ENCODE measurements at places on chromosomes 4 and X.

- DNase-seq = no peak
Observed at GRCh38 chr4:57220734-57221133, 110.5 kb upstream of the IGFBP7 start.

- peak; percentile 83 for DNase-seq
Observed at GRCh38 chr4:80184053-80184824, 13.1 kb upstream of the PRDM8 start.

GRCh38 chr4:128227991-128228571 lies 59.5 kb downstream of the PGRMC2 start:
- DNase-seq = no peak

GRCh38 chr4:148025981-148026380 lies 294.1 kb downstream of the ARHGAP10 start:
- DNase-seq = no peak

GRCh38 chr4:185232370-185232769 lies 23.0 kb downstream of the SNX25 start:
- no peak for DNase-seq

GRCh38 chr4:32752962-32753361 lies 2032.8 kb downstream of the PCDH7 start:
- no peak for DNase-seq

DNA sequence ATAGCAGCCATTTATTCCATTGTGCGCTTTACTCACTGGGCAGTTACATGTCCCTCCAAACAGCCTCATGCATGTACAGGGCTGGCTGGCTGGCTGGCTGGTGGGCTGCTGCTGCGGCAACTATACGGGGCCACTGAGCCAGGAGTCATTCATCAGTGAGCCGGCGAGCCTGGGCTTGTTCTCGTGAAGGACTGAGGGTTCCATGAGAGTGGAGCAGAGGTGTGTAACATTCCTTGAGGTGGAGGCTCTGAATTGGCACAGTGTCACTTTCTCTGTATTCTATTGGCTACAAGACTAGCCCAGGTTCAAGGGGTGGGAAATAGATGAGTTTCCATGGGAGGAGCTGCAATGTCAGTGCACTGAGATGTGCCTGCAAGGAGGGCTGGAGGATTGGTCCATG lies 89.1 kb downstream of the ARHGAP10 start:
- DNase-seq = no peak

DNA sequence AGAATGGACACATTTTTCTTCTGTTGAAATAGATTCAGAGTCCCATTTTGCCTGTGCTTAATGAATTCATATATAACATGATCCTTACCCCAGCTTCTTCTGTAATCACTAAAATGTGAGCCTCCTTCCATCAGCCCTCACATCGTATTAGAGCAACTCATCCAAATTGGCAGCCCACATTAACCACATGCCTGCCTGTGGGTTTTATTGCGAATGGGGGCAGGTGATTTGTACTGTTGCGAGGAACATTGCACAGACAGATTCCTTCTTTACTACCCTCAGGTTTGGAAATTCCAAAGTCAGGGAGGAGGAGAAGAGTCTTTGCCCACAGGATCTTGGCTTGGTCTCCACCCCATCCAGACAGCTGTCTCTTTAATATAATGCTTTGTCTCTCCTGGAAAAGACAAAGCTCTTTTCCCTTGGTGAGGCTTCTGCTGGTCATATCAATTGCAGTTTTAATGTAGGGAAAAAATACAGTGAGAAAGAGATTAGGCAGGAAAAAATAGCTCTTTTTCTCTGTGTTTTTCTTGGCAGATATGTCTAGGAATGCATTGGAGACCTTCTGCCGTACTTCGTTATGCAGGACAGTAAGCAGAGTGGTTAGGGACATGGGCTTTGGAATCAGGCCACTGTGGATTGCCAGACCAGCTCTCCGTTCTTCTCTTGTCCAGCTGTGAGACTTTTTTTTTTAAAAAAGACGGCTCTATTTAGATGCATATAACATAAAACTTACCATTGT lies 371.2 kb downstream of the AFF2 start:
- no peak for DNase-seq

DNA sequence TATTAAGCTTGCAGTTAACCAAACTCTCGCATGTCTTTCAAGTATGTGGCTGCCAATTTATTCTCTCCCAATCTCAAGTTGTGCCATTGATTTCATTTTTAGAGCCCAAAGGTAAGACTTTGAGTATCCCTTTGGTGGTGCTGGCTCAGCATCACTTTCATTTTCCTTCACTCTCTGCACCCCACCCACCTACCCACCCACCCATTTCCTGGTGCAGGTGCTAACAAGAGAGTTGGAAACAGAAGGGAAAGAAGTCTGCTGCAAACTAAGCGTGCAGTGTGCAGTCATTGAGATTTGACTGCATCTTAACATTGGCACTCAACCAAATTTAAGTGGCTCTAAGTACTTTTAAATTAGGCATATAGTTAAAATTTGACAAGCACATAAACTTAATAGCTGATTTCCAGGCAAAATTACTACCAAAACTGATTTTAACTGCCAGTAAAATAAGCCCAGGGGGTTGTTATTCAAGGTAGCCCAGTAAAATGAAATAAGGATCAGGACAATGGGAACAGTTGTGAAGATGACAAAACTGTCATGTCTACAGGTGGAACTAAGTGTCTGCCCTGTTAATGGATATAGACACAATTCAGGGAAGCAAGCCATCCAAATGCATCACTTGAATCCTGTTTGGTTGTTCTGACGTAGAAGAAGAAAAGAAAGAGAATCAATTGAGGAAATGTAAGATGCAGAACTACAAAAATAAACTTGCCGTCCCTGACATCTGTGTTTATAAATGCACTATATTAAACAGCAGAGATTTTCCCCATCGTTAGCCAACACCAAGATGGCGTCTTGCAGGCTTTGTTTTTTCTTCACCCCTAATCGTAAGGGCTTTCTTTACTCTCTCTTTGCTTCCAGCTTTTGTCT lies 184.2 kb downstream of the KDR start:
- DNase-seq = no peak

DNA sequence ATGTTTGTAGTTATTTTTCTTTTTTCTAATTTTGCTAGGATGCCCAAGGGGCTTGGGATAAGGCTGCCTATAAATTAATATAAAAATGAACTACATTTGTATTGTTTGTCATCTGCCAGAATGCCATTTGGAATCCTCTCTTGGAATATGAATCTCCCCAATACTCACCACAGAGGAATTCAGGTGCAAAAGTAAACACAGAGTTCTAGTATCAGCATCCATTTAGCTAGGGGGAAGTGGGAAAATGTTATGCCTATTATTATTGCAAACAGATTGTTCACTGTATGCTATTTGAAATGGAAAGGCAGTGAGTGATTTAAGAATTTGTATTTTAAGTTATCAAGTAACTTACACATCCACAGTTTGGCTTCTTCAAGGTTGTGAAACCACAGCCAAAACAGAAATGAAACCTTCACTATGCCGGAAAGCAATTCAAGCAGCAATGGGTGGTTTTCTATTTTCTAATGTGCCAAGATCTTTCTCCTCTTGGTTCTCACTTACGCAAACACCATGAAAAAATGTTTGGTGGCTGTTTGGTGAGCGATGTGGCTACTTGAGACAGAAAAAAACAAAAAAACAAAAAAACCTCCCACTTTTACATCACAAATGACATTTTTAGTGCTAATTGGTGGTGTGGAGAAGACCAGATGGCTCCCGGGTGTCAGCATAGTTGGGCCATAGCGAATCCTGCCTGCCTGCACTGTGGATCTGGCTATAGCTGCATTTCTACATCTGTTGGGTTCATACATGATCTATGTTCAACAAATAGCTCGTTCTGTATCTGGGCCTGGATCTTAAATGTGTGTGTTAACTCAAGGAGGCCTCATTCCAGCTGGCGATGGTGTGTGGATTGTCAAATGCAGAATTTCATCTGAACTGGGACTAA lies 200.8 kb upstream of the GIMD1 start:
- no peak for DNase-seq

DNA sequence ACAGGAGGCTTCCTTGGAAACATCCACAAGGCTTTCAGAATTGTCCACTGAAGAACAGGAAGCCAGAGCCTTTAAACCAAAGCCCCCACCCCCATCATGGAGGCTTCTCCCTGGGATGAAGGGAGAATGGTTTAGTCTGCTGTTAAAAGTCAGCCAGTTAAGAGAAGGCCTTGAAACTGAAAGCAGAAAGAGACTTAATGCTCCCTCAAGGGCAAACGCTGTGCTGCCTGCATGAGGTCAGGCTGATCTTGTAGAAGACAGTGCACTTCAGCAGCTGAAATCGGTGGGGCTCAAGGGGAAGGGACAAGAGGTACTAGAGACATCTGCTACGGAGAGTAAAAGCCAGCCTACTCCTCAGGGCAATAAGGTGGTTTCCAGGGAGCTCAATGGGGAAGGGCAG lies 69.0 kb downstream of the HPRT1 start:
- no peak for DNase-seq

GRCh38 chr4:173227756-173228155 lies 59.1 kb downstream of the GALNT7 start:
- no peak for DNase-seq

DNA sequence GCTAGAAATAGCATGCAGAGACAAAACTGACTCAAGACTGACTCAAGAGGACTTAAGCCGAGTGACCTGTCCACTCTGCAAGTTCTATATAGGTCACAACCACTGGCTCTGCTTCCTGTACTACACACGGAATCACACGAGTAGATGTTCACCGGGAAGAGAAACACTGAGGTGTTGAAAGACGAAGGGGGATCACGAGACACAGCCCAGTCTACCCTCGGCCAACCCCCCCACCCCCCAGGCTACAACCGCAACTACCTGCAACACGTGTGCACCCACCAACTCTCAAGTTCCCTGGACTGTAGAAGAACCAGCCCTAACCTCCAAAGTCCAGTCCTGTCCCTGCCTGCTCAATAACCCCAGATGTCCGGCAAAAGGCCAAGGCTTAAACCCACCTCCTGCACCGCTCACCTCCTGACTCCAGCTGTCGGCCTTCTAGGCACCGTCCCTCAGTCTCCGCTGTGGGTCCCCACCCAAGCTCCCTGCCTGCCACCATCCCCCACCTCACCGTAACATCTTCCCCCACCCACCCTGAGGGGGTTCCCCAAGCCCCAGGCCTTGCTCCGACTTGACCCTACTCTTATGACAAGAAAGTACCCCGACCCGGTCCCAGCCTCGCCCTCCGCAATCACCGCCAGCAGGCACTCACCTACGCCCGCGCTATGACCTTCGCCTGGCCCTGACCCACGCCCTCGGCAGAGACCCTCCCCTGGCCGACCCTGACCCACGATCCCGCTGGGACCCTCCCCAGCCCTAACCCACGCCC lies 739 bp downstream of the GAK start:
- DNase-seq = no peak

- no peak for DNase-seq
Observed at GRCh38 chr4:65018313-65018712, 609.1 kb upstream of the TECRL start.

DNA sequence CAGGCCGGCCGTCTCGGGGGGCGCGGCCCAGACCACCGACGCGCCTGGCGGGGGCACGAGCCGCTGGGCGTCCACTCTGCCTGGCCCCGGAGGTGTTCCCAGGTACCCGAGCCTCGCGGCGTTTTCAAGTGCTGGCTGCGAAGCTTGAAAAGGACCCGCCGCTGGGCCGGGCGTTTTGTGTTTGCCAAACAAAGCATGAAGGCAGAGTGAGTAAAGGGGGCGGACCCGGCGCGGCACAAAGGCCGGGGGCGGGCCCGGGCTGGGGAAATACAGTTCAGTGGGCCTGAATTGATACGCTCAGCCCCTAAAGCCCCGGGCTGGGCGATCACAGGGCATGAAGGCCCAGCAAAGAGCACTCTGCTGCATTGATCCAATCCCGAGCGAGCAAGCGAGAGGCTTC lies 65.4 kb downstream of the SOX3 start:
- DNase-seq = no peak

- DNase-seq = no peak
Observed at GRCh38 chrX:497186-498014, 110.7 kb upstream of the PPP2R3B start.

- DNase-seq = no peak
Observed at GRCh38 chr4:189843413-189844009, 97.2 kb upstream of the FRG1 start.

GRCh38 chr4:140515423-140515822 lies 8.5 kb upstream of the ELMOD2 start:
- DNase-seq = no peak

GRCh38 chr4:67499799-67500198 lies 45.5 kb downstream of the CENPC start:
- no peak for DNase-seq

DNA sequence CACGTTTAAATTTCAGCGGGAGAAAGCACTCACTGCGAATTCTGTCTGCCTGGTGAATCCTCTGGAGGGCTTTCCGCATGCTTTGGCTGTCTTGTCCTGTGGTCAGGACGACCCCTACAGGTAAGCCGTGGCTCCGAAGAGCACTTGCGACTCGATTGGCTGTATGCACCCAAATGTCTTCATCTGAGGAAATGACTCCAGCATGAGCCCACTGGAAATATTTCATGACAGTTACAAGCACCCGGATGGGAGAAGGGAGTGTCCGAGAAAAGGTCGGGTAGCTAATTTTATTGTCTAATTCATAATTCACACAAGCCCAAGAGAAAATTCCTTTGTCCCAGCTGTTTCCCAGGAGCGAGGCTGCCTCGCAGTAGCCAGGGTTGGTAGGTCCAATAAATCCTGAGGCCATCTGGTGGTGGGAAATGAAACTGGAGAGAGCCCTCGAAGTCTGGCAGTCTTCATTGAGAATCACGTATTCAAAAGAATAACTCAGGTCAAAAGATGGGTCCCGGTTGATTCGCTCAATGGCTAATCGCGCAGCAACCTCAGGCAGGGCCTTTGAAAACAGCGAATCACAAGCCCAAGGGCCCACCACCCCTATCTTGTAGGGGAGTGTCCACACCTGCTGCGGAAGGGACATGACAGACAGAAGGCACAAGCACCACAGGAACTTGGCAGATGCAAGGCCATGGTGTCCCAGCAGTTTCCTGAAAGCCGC lies 6.6 kb downstream of the GUCY2F start:
- no peak for DNase-seq

- DNase-seq = no peak
Observed at GRCh38 chr4:168917138-168917779, 92.8 kb downstream of the CBR4 start.

DNA sequence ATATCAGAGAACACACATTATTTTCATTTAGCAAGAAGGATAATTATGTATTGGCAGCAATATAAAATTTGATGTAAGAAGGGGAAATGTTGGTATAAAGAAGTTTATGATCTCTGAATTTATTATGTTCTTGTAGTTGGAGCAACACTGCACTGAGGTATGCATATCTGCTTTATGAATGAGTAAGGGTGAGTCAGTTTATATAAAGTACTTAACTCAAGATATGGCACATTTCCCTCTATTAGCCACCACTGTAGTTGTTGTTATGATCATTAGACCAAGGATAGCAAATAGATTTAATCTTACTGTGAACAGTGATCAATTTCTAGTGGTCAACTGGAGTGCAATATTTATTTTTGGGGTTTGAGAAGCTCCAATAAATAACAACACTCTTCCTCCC lies 66.6 kb downstream of the SNX25 start:
- no peak for DNase-seq

Data from stimulated activated CD8-positive, alpha-beta memory T cell treated with anti-CD3 and anti-CD28 coated beads, Interleukin-4, amount 100 ng/mL, for 4 hours (primary cell).